Stimulated activated CD4-positive, alpha-beta T cell treated with anti-CD3 and anti-CD28 coated beads, TNF-alpha, amount 100 ng/mL, for 48 hours (primary cell): ENCODE measurements at places on chromosomes 5 and 9.

GRCh38 chr5:59682542-59682941 is 211.0 kb downstream of the PDE4D start:
- no peak for DNase-seq

GRCh38 chr5:93601802-93602155 is 18.8 kb downstream of the NR2F1 start:
- DNase-seq, result no peak

DNA sequence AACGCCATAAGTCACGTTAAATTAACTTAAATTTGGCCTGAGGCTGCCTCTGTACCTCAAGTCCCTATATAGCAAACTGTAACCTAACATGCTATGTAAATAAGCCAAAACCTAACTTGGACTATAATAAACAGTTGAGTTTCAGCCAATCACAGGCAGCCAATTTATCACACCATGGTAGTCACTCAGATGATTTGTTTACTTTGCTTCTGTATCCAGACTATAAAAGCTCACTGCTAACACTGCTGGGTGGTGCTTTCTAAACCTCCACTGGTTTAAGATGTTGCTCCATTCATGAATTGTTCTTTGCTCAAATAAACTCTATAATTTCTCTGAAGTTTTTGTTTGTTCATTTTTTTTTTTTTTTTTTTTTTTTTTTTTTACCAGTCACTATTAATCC is 62.8 kb downstream of the TRPM3 start:
- DNase-seq, result no peak

GRCh38 chr9:6999794-7000193 is 242.0 kb downstream of the KDM4C start:
- DNase-seq, result no peak

DNA sequence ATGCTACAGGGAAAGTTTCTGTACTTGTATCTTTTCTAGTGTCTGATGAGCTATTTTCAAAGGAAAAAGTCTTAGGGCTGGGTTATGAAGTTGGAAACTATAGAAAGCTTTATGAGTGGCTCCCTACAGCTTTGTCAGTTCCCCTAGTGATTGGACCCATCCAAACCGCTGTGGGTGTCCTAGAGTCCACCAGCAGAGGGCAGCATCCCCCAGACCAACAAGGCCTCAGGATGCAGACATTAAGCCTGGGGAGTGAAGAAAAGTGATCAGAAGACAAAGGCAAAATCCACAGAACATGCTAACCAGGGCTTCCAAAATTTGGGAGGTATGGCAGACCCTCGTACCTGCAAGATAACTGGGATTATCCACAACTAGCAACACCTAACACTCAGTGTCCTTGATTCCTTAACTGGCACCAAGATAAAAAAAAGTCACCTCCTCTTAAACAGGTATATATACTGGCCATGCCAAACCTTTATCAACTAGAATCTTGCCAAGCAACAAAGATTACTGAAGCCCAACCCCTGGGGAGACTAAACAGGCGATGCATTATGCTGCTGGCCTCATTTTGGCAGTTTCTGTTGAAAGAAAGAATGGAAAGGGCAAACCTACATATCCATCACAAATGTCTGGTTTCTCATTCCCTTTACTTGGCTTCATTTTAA is 110.4 kb upstream of the NR5A1 start:
- DNase-seq, result peak; percentile 61

DNA sequence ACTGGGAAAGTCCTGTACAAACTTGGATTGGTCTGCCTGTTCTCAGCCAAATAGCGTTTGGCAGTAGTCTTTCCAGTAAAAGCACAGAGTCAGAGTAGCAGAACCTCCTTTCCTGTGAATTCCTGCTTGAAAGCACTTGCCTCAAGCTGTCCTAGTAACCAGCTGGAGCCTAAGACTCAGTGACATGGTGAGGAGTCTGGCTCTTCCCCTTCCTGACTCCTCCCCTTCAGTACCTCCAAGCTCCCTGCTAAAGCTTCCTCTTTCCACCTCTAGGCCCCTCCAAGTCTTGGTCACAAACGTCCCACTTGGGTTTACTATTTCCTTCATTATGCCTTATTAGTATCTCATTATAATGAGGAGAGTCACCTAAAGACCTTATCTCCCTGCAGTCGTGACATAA is 21.4 kb upstream of the FAM81B start:
- DNase-seq, result no peak

DNA sequence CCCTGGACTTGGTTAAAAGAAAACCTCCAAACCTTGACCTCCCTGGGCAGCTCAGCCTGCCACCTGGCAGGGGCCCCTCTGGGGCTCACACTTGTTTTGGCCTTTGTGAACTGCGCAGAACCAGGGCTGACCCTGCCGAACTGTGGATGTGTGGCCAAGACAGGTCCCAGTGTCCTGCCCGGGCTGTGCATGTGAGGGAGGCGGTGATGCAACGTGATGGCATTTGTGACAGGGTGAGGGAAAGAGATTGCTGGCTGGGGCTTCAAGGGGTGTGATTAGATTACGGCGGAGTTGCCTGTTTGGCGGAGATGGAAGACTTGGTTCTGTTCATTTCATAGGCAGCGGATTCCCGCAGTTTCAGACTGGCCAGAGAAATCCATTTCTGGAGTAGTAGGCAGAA is 30.4 kb upstream of the NKX2-5 start:
- DNase-seq, result no peak

- no peak for DNase-seq
These were observed 12.3 kb downstream of the F2RL1 start for GRCh38 chr5:76831110-76831452.

GRCh38 chr5:10446490-10446889 is 4.8 kb downstream of the ROPN1L start:
- DNase-seq, result no peak

GRCh38 chr5:155960177-155960576 is 366.8 kb upstream of the SGCD start:
- no peak for DNase-seq

DNA sequence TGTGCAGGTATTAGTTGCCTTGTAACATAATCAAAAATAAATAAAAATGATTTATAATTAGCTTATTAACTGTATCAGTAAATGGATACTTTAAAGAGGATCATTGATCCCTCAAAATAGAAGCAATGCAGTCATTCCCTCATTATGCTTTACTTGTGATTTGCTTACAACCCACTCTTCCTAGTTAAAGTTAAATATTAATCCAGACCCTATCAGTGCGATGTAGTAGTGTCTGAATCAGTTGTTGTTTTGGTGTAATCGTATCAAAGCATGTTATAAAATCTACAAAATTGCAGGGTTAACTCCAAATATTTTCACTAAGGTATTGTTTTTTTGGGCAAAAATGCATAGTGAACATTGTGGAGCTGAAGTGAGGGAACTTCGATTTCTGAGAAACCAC is 17.6 kb downstream of the TENT4A start:
- no peak for DNase-seq

GRCh38 chr9:297104-297972 is 82.7 kb downstream of the DOCK8 start:
- no peak for DNase-seq

- DNase-seq, result no peak
These were observed 93.9 kb downstream of the GCNT1 start for GRCh38 chr9:76552751-76553455.

GRCh38 chr5:204966-205670 is 12.8 kb downstream of the CCDC127 start:
- no peak for DNase-seq

DNA sequence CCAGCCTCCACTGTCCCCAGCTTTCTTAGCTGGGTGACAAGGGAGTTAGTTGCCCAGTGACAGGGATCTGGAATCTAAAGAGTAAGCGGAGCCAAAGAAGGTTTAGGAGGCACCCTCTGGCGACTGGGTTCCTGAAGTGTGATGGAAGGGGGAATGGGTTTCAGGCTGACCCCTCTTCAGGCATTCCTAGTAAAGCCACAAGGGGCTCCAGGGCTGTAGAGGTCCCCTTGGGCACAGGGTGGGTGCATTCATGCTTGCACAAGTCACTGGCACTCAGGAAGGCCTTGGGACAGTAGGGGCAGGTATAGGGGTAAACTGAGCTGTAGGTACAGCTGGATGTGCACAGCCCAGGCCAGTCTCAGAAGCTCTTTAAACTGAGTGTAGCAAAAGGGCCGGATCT is 74.2 kb downstream of the CPLANE1 start:
- DNase-seq, result no peak

DNA sequence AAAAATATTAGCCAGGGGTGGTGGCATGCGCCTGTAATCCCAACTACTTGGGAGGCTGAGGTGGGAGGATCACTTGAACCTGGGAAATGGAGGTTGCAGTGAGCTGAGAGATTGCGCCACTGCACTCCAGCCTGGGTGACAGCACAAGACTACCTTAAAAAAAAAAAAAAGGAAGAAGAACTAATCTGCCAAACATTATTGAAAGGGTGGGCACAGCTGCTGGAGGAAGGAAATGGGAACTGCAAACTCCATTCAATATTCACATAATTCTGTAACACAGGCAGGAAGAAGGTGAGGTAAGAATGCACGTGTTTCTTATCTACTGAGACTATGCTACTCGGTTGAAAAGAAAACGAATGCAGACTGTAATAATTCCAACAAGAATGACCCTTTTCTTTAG is 121.1 kb upstream of the GNA14 start:
- DNase-seq, result no peak

- no peak for DNase-seq
These were observed 130.9 kb downstream of the CEMIP2 start for GRCh38 chr9:71637375-71637774.

- DNase-seq, result no peak
These were observed 16.5 kb downstream of the CSF2 start for GRCh38 chr5:132090107-132090506.

- DNase-seq, result no peak
These were observed 413.5 kb downstream of the NFIB start for GRCh38 chr9:13900449-13900848.

GRCh38 chr5:79837761-79838551 is 148.3 kb downstream of the CMYA5 start:
- DNase-seq, result no peak

GRCh38 chr5:36357391-36357975 is 55.8 kb upstream of the RANBP3L start:
- DNase-seq, result no peak

GRCh38 chr5:178589180-178590140 is 733 bp downstream of the COL23A1 start:
- DNase-seq, result no peak

- no peak for DNase-seq
These were observed 83.8 kb downstream of the DAB2IP start for GRCh38 chr9:121735065-121735792.

GRCh38 chr5:57209316-57210040 is 35.6 kb downstream of the GPBP1 start:
- DNase-seq, result no peak

GRCh38 chr5:31169379-31169778 is 24.1 kb upstream of the CDH6 start:
- no peak for DNase-seq

DNA sequence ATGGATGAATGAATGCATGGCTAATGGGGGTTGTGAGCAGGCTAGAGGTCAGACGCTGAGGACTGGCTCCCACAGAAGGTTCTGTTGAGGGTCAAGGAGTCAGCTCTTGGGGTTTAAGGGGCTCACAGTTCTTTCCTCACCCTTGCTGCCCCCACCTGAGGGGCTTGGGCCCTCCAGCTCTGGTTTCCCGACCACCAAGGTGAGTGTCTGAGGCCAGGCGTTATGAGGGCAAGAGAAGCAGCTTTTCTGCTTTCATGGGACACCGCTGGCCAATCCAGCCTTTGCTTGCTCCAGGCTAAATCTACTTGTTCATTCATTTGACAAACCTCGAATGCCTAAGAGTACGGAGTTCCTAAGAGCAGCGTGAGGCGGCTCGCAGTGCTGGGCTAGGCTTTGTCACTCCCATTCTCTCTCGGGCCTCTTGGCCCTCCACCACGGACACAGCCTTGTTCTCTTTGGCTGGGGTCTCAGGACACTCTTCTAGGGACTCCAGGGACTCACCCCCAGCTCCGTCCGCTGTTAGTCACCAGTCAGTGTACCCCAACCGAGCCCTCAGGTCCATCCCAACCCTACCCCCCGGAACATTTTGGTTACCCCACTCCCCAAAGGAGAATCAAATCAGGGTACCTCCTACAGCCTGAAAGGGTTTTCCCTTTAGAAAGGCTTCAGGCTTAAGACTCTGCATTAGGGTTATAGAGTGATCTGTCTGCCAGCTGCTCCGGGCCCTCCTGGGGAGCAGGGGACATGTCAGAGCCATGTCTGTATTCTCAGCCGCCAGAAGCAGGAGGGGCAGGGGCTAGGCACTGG is 210.1 kb upstream of the MVB12B start:
- DNase-seq, result no peak

DNA sequence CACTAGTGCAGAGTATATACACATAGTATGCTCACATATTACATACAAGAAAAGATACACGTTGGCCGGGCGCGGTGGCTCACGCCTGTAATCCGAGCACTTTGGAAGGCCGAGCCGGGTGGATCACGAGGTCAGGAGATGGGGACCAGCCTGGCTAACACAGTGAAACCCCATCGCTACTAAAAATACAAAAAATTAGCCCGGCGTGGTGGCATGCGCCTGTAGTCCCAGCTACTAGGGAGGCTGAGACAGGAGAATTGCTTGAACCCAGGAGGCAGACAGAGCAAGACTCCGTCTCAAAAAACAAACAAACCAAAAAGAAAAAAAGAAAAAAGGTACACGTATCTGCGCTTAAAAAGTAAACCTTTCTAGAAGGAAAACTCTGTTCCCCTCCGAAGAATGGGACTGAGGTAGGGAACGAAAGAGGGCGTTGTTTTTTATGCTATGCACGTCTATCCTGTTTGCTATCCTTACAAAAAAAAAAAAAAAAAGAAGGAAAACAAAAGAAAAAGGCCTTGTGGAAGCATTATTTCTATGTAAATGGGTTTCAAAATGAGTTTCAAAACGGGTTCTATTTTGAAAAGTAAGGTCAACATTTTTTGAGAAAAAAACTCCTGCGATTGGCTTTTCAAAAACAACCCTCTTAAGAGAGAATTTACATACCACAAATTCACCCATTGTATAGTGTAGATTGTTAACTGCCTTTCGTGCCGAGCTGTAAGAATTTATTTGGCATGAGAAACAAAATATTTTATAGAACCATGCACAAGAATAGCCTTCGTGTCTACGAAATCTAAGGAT is 1.2 kb downstream of the AK3 start:
- DNase-seq, result no peak

DNA sequence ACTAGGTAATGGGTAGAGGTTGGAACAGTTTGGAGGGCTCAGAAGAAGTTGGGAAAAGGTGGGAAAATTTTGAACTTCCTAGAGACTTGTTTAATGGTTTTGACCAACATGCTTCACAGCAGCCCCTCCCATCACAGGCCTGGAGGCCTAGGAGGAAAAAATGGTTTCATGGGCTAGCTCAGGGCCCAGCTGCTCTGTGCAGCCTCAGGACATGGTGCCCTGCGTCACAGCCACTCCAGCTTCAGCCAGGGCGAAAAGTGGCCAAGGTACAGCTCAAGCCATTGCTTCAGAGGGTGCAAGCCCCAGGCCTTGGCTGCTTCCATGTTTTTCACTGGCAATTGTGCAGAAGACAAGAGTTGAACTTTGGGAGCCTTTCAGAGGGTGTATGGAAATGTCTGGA is 453.7 kb downstream of the LRRC70 start:
- no peak for DNase-seq

GRCh38 chr5:142979636-142980035 is 209.5 kb downstream of the ARHGAP26 start:
- DNase-seq, result no peak

- DNase-seq, result no peak
These were observed 2.0 kb upstream of the DBH start for GRCh38 chr9:133634081-133634691.

- no peak for DNase-seq
These were observed 58.5 kb upstream of the MYO10 start for GRCh38 chr5:16994565-16994964.
